ENCODE measurements at places on chromosomes 13 and 19.

DNA sequence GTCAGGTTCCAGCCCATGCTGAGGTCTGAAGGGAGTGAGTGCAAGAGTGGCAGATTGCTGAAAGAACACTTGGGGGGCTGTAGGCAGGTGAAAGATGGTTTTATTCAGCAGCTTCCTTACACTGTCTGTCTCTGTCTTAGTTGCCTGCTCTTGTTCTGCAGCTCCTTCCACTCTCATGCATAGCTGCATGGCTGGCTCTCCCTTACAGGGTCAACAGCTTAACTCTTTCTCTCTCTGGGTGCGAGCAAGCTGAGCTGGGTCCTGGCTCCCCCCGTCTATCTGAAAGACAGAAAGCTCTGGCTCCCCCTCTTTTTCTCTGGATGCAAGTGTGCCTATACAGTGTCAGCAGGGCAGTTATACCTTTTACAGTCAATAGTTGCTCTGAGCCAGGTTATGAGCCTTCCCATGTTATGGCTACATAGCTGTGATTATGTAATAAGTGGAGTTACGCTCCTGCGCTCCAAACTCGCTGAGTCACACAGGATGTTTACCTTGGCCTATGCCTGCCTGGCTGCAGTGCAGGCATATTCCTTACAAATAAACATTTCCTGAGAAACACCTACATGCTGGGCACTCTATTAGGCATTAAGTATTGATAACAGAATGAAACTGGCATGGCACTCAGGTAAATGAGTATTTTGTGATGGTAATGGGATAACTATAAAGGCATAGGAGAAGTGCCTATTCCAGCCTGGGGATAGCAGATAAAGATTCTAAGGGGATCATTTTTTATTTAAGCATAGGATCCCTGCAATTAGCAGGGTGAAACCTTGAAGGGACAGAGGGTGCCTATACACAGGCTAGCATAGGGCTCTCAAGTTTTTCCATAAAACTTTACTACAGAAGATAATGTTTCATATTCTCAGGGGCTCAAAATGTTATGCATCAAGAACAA is 826.9 kb upstream of the PCDH9 start:
- DNase-seq = no peak

DNA sequence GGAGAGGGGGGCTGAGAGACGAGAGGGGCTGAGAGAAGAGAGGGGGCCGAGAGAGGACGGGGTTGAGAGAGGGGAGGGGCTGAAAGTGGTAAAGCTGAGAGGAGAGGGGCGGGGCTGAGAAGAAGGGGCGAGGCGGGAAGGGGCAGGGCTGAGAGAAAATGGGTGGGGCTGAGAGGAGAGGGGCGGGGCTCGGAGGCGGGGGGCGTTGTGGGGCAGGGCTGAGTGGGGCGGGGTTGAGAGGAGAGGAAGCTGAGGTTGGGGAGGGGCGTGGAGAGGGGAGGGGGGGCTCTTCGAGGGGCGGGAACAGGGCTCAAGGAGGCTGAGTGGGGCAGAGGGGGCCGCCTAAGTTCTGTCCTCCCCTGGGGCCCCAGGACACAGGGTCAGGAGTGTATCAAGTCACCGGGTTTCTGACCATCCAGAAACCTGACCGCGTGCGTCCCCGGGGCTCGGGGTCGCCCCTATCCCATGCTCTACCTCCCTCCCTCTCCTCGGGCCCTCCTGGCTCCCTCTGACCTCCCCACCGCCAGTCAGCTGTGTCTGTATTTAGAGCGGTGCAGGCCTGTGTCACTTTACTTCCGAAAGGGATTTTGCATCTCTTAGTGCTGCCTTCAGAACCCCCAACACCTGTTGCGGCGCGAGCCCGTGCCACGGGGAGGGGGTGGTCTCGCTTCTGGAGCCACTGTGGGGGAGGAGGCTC is 38.6 kb upstream of the SEMA6B start:
- DNase-seq = peak; percentile 9

DNA sequence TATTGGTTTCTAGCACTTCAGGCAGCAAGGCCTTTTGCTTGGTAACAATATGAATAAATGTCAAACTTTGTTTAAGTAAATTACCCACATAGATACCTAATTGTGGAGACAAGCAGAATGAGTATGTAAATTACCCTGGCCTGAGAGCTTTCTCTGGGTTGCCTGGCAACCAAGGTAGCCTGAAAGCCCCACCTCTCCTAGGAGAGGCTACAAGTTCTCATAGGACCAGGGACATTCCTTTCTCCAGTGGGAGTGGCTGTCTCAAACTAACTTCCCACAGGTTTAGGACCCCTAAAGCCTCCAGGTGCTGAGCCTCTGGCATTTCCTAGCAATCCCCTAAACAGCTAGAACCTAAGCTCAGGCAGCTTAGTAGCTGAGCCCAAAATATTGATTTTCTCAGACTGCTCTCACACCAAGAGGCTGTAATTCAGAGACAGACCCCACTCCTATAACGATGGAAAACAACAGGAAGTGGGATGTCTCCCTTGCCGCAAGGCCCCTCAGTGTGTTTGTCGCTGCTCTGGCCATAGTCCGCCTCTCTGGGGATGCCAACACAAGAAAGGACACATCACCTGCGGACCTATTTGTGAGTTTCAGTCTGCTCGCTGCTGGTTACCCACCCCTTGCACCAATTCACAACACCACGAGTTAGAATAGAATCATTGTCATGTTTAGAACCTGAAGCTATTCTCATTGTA is 207.3 kb downstream of the DLEU7 start:
- no peak for DNase-seq

GRCh38 chr19:16581145-16581970 is 9.1 kb upstream of the SLC35E1 start:
- DNase-seq = no peak

- no peak for DNase-seq
Observed at GRCh38 chr13:99661791-99662190, 160.5 kb downstream of the TM9SF2 start.
